Activated naive CD8-positive, alpha-beta T cell treated with anti-CD3 and anti-CD28 coated beads, Interleukin-2, amount 10 ng/mL, durations not matched to agents 7 days and 5 days (primary cell): ENCODE measurements at places on chromosomes 2 and 18.

DNA sequence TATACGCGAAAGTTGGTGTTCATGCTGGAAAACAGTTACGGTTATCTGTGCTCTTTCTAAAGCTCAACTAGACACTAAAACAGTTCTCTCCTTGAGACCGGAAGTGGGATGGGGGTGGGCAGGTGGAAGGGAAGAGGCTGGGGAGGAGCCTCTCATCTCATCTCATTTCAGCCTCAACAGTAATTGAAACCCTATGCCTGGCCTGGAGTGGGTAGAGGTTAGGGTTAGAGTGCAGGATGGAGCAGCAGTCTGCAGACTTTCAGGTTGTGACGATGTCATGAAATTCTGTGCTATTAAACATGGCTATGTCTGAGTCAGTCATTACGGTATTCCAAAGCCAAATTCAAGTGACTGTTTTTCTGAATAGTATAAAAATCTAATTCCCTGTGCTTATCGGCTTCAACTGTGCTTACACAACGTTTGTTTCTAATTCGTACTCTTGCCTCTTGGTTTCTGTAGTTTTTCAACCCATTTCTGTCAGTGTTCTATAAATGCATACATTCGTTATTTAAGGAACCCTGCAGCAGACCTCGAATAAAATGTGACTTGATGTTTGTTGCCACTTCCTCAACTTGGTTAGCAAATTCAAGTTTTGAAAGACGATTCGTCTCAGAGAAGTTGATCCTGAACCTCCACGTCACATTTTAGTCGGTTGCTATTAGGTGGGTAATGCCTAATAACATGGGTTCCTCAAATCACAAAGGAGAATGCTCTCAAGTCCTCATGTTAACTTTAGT, 75.8 kb upstream of the TCF7L1 start:
- no peak for DNase-seq

DNA sequence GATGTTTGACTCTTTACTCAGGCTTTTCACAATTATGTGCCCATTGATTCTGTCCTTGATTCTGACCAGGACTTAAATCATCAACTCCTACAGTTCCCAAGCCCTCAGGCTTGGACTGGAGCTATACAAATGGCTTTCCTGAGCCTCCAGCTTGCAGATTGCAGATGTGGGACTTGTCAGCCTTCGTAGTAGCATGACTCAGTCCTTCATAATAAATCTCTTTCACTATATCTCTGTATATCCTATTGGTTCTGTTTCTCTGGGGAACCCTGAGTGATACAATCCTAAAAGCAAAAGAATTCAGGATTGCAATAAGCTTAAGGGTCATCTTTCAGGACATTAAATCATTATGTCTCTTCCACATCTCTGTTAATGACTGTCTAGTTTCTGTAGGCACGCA, 356.6 kb downstream of the RIT2 start:
- no peak for DNase-seq

DNA sequence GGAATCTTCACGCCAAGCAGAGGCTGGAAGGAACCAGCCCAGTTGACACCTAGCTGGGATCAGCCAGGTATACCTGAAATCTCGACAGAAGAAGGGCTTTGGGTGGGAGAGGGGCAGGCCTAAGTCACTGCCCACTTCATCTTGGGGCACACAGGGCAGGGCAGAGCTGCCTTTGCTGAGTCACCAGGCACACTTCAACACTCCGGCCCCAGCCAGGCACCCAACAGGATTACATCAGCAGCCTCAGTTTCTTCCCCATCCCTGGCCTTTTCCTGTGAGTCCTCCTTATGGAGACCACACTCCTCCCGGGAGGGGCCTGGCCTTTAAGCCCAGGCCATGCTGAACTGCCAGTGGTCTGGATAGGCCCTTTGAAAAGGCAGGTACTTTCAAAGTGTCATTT, 201.7 kb upstream of the HS6ST1 start:
- no peak for DNase-seq

- DNase-seq = no peak
Measured at GRCh38 chr2:100809506-100809905, 10.4 kb upstream of the NPAS2 start.

- no peak for DNase-seq
Measured at GRCh38 chr2:239436076-239436475, 35.3 kb upstream of the HDAC4 start.

- DNase-seq = no peak
Measured at GRCh38 chr2:102141011-102141943, 1.3 kb upstream of the IL1R1 start.

GRCh38 chr2:9681427-9681817, 50.6 kb upstream of the YWHAQ start:
- peak; percentile 50 for DNase-seq

DNA sequence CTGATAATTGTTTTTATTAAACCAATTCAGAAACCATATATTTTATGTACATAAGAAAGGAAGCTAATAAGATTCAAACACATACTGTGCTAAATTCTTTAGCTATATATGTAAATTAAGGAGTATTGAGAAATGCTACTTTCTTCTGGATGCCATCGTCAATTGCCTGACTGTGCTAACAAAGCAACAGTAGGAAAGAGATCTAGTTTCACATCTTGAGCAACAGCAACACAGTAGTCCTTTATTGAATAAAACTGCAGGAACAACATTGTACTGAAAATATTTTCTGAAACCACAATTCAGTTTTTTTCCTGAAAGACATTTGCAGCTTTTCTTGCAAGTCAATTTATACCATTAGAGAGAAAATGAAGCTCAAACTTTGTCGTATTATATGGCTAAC, 1404.9 kb upstream of the SLC39A10 start:
- DNase-seq = no peak

GRCh38 chr2:180564051-180564450, 416.4 kb upstream of the UBE2E3 start:
- DNase-seq = no peak

DNA sequence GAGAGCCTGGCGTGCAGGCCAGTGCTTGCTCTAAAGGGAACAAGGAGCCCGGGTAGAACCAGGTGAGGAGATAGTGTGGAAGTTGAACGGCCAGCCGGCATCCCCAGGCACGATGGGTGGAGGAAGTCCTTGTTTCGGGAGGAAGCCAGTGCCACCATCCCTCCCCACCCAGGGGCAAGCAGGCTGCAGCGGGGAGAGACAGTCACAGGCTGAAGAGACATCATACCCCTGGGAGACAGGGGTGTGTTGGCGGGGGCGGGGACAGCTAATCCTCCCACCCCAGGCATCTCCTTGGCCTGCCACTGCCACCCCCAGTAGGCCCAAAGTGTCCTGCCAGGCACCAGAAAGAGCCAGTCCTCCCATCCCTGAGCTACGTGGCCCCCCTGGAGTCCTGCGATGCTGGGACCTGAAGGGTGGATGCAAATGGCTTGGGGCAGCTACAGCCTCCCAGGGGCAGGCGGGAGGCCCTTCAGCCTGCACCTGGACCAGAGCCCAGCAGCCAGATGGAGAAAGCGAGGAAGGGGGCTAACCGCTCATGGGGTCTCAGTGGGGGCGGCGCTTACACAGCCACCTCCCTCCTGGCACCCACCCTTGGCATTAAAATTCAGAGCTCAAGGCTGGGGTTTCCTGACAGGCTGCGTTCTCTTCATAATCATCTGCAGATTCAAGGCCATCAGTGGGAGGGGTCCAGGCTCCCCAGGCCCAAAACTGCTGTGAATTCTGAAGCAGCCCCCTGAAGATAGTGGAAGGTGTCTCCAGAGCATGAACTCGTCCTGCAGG, 14.8 kb upstream of the GPR55 start:
- no peak for DNase-seq

- no peak for DNase-seq
Measured at GRCh38 chr2:239073745-239074530, 226.1 kb downstream of the TWIST2 start.

DNA sequence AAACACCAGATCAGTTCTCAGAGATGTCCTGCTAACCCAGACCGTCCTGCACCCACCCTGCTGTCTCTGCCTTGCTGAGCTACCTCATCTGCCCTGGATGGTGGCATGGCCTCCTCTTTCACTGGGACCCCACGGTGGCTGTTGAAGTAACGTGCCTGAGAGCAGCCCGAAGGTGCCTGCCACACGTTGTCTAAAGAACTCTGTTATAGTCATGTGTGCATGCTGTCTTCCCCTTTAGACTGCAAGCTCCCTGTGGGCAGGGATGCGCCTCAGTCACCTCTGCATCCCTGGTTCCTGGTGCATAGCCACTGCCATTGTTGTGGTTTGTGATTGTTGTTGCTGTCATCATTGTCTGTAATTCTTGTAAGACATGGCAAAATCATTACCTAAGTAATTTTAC, 235.9 kb downstream of the EIPR1 start:
- no peak for DNase-seq

- DNase-seq = no peak
Measured at GRCh38 chr2:191634791-191635190, 43.1 kb upstream of the NABP1 start.

GRCh38 chr2:223865907-223866508, 28.6 kb upstream of the AP1S3 start:
- no peak for DNase-seq

GRCh38 chr2:76684756-76685155, 837.4 kb downstream of the LRRTM4 start:
- no peak for DNase-seq

DNA sequence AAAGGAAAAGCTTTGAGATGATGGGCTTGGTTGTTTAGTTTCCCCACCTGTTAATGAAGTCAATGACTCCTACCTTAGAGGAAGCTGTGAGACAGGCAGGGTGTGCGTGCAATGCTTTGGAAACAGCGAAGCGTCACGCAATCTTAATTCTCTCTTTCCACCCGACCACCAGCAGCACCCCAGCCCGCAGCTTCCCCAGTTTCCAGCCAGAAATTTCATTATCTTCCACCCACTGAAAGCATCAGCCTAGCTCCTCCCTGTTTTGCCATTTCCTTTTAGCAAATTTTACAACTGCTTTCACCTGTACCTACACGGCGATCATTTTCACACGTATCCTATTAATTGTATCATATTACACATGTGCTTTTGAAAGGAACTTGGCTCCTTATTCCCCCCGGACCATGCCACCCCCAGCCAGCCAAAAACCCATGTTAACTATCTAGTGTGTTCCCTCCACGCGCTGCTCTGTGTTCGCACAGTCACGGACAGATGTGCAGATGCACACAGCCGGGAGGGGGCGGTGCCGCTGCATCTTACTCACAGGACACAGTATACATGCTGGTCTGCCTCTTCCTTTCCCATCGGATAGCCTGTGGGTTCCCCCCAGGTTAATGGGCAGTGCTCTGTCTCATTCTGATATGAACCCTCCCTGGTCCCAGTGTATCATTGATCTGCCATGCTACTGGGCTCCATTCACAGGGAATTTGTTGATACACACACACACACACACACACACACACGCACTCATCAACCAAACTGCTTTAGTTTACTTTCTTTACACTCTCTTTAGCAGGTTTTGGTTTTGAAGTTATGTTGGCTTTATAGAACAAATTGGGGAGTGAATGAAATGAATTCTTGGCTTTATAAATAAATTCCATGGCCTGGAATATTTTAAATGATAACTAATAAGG, 22.4 kb downstream of the CYP27C1 start:
- DNase-seq = peak; percentile 64

DNA sequence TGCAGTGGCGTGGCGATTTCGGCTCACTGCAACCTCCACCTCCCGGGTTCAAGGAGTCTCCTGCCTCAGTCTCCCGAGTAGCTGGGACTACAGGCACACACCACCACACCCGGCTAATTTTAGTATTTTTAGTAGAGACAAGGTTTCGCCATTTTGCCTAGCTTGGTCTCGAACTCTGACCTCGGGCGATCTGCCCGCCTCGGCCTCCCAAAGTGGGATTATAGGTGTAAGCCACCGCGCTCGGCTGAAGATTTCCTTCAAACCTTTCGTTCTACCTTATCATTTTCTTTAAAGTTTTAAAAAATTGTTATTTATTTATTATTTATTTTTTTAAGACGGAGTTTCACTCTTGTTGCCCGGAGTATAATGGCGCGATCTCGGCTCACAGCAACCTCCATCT, 979 bp upstream of the WDR43 start:
- DNase-seq = no peak

GRCh38 chr2:238263204-238264071, 23.6 kb upstream of the HES6 start:
- DNase-seq = peak; percentile 80
